ENCODE measurements at places on chromosomes 1 and 21.

- DNase-seq, result no peak
Observed at GRCh38 chr1:11204396-11205190, 15.4 kb downstream of the ANGPTL7 start.

DNA sequence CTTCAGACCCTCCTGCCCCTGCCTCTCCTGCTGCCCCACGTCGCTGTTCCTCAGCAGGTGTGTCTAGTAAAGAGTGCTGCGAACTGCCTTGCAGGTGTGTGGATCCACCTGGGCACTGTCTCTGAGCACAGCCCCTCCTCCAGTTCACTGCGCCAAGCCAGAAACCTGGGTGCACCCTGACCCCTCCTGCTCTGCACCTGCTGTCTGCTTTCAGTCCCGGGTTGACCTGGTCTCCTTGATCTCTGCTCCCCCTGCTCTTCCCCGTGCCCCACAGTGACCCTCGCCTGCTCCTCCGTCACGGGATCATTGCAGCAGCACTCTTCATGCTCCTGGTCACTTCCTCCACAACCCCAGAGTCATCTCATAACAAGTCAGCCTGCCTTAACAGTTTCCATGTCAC, 6.5 kb downstream of the A3GALT2 start:
- DNase-seq, result no peak

DNA sequence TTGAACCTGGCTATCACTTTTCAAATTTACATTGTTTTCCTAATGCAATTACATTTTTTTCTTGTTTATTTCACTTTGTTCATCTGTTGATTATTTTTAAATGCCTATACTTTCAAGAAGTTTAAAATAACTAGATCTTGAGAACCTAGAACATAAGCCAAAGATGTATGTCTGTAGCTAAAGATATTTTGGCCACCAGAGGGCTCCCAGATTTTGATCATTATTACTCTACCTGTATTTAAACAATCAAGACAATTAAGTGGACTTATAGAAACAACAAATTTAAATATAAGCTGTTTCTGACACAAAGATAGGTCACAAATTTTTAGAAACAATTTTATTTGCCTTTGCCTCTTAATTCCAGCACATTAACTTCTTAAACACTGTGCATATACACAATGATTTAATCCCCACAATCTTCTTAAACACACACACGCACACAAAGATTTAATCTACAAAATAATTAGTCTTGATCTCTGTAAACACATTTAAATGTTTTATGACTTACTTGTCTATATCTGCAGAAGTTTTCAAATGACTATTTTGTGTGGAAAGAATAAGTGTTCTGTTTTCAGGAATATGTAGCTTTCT, 380.0 kb downstream of the DSCAM start:
- no peak for DNase-seq

GRCh38 chr1:23403038-23403336, 21.6 kb downstream of the TCEA3 start:
- no peak for DNase-seq

DNA sequence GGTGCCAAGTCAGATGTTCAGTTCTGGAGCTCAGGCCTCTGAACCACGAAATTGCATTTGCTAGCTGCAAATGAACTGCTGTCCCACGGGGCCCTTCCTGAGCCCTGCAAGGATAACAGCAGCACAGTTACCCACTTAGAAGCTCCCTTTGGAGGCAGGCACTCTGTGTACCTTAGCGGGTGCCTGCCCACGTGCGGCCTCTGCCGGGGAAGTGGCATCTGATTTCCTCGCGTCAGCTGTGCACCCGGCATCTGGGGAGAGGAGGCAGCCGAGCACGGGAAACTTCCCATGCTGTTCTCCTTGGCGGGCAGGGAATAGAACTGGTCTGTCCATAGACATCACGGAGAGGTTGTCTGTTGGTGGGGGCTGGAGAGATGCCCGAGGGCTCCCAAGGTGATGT, 148.0 kb upstream of the C1orf174 start:
- DNase-seq, result no peak

GRCh38 chr1:162003061-162003829, 20.4 kb downstream of the OLFML2B start:
- no peak for DNase-seq

GRCh38 chr1:30920827-30921226, 12.3 kb upstream of the SDC3 start:
- no peak for DNase-seq

GRCh38 chr1:161994175-161994668, 29.4 kb downstream of the OLFML2B start:
- no peak for DNase-seq

- no peak for DNase-seq
Observed at GRCh38 chr21:34892209-34892608, 156.9 kb downstream of the RUNX1 start.

DNA sequence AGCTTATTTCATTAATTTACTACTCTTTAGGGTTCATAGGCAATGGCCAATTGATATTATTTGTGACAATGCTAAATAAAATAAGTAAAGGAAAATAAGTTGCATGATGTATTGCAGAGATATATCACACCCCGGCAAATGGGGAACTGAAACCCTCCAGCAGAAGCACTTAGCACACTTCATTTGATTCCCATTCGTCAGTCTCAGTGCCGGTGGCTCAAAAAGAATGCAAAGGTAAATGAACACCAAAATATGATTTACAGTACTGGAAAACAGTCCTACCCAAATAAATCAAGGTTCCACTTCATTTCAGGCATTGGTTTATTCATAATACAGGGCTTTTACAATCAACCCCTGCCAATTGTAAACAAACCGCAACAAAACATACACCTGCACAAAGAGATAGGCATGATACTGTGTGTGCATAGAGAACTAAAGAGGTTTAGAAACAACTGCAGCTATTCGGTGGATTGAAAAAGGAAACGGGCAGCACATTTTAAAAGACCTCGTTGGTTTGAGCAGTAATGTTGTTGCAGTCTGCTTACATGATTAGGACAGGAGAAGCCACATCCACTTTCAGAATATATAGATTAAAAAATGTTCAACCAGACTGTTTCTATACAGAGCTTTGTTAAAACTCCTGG, 1019.2 kb downstream of the TTLL7 start:
- DNase-seq, result no peak

DNA sequence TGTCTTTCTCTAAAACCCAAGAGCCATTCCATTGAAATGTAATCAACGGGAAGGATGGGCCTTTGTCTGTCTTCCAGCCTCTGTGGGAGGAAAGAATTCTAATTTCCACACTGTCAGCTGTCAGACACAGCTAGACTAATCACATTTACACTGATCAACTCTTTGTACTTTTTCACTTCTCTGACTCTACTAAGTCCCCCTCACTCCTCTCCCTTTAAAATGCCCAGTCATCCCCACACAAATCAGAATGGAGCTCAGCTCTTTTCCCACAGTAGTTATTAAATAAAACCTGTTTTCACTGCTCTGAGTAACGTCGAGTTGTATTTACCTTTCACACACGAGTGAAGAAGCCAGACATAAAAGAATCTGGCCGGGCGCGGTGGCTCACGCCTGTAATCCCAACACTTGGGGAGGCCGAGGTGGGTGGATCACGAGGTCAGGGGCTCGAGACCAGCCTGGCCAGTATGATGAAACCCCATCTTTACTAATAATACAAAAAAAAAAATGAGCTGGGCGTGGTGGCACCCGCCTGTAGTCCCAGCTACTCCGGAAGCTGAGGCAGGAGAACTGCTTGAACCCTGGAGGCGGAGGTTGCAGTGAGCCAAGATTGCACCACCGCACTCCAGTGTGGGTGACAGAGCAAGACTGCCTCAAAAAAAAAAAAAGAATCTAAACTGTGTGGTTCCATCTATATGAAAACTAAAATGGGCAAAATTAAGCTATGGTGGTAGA, 13.3 kb downstream of the ZBTB8OS start:
- DNase-seq, result no peak

DNA sequence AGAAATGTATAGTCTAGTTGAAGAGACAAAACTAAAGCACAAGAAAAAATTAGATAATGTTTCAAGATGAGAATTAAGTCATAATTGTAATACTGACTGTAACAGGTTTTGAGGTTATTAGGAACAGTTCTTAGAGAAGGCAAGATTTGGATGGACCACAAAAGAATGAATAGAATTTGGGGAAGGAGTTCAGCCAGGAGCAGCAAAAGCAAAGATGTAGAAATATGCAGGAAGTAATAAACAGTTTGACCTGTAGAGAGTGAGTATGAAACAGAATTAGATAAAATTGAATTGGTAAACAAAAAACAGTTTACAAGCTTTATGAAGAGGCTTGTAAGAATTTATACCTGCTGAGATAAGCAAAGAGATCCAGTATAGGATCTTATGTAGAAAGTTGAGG, 16.3 kb downstream of the VPS45 start:
- DNase-seq, result no peak

- DNase-seq, result no peak
Observed at GRCh38 chr21:25179116-25179515, 428.2 kb downstream of the MRPL39 start.

- no peak for DNase-seq
Observed at GRCh38 chr1:167248707-167249642, 28.3 kb downstream of the POU2F1 start.

DNA sequence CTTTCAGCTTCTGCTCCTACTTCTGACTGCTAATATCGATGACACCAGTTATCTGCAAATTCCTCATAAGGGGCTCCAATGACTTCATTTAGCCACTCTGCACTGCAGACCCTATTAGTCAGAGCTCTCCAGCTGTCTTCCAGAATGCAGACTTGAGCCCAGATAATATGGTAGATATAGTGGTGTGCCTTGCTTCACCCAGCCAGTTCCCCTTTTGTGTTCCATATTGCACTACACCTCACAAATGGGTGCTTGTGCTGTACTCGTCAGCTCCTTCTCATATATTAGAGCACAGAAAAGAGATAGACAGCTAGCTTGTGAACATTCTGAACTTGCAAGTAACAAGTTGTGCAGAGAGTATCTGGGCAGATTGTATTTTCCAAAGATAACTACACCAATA, 23.7 kb upstream of the COG2 start:
- no peak for DNase-seq

- DNase-seq, result no peak
Observed at GRCh38 chr1:174999936-175000696, at the start of gene CACYBP. CACYBP (plus strand) TSS chr1:174999947; CDS start chr1:175000181, 234 bp downstream.

- DNase-seq, result no peak
Observed at GRCh38 chr1:228207851-228208821, at the start of gene OBSCN. OBSCN (plus strand) TSS chr1:228208044; CDS start chr1:228211784, 3,740 bp downstream.

DNA sequence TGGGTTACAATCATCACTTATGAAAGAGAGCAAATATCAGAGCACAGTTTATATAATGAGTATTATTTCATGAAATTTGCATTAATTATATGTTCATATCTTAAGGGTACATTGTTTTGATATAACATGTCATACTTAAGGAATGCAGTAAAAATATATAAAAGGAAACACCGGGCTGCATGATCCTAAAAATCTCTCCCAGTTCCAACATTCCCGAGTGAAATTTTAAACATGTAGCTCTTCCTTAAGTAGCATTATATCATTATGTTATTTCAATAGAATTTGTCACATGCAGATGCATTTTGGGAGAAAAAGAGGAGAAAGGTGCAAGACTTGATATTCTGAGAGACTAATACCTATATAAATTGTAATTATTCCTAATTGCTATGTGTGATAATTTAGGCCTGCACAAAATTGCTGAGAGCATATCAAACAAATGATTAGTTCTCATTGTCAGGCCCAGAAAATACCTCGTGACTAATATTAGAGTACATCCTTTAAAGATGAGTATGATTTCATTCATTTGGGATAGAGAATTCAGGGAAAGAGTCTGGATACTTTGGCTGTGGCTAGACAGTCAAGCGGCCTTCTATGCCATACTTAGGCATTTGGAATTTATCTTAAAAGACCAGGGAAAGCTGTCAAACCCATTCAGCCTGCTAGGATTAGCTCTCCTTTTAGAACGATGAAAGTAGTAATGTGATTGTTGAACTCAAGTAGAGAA, 86.8 kb downstream of the ADGRL2 start:
- DNase-seq, result no peak

DNA sequence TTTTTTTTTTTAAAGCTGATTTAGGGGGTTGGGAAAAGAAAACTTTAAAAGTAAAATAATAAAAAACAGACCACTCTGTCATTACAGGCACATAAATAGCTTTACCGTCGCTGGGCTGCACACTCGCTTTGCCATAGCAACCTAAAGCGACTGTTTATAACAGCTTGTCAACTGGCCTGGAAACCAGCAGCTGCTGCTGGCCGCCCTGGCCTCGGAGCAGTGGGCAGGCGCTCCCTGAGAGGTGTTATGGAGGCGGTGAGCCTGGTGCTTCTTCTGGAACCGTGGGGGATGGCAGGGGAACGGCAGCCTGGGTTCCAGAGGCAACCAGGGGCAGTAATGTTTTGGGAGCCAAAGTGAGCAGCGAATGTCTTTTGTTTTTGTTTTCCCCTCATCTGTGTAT, 45.7 kb downstream of the ATP2B4 start:
- DNase-seq, result no peak

DNA sequence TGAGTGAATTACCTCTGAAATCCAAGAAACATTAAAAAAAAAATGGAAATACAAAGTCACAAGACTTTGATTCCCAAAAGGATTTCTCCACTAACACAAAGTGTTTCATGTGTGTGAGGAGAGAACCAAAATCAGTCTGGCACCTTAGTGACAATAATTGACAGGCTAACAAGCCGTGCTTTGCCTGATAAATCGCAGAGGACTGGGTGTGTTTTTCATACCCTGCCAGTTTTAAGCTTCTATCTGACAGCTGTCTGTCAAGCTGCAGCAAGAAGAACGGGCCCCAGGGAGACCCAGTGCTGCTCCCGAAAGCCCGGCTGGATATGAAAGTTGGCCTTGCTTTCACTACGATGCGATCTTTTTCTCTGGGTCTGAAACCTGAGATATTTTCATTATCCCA, 101.6 kb upstream of the KCNK2 start:
- DNase-seq, result no peak

- DNase-seq, result no peak
Observed at GRCh38 chr1:168957818-168958217, 148.7 kb upstream of the ATP1B1 start.

DNA sequence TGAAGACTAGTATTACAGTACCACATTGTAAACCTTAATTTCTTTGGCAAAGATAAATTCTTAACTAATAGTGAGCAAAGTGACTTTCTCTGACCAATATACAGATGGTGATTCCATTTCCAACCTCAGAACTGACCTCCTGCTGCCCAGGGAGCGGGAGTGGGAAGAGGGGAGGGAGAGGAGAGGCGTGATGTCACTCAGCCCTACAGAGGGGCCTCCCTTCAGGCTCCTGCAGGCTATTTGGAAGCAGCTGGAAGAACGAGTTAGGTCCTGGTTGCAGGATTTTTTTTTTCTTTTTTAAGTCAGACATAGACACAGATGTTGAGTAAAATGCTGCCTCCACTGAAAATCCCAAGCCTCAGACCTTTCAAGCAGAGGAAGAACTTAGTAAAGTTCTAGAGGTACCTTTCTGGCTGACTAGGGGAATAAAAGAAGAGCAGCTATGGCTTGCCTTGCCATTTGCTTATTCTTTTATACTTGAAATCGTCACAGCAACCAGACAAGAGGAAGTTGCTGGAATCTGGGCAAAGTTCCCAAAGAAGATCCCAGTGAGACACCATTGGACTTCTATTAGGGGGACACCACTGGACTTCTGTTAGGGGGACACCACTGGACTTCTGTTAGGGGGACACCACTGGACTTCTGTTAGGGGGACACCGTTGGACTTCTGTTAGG, 54.5 kb downstream of the EXO1 start:
- no peak for DNase-seq
